ENCODE measurements at places on chromosomes 11 and 22.
A peak's percentile ranks its signal among the peaks of the same experiment; 100 is the strongest.

DNA sequence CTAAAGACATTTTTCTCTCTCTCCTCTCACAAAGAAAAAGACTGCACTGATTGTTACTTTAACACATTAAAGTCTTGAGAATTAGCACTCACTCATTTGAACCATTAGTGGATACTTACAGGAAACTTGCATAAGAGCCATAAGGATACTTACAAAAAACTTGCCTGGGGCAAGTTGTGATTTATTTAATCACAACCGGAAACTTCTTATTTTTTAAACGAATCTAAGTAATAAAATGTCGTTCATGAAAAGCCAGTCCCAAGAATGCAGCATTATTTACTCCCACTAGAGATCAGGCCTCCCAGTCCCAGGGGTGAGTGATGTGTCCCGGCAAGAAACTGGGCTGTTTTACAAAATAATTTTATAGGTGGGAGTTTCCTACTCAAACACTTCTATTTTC is 59.3 kb upstream of the TTC12 start:
- peak; percentile 65 for DNase-seq

DNA sequence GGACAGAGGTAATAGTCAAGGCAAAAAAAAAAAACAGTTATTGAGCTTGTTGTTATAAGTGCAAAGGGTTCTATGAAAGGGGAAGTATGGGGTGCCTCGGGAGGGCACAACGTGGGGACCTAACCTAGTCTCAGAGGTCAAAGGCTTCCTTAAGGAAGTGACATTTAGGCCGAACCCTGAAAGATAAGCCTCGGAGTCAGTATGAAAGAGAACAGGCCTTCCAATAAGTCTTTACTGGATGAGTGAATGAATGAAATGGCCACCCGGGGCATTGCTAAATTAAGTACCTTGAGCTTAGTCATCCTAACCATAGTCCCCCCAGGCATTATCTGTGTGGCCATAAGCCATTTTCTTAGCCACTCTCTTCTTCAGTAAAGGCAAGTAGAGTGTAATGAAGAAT is 19.7 kb downstream of the FLI1 start:
- no peak for DNase-seq

- no peak for DNase-seq
Measured at GRCh38 chr11:75536786-75537641, 11.3 kb upstream of the GDPD5 start.

DNA sequence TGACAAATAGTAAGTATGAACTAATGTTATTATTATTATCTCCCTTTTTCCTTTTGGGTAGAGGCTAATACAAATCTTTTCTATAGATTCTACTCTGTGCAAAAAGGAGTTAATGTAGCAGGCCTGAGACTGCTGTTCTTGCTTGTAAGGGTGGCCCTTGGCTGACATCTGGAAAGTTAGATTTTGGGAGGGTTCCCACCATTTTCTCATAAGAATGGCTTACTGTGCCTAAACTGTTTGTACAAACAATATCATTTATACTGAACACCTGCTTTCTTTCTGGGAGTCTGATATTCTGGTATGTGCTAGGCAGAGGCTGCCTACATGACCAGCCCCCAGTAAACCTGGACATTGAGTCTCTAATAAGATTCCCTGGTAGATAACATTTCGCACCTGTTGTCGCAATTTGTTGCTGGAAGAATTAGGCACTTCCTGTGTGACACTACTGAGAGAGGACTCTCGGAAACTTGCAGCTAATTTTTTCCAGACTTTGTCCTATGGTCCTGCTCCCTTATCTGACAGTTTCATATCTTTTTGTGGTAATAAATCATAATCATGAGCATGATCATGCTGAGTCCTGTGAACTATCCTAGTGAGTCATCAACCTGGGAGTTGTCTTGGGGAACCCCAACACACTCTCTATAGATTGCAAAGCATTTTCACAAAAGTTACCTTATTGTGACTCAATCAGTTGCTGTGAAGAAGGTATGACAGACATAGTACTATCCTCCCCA is 257.7 kb upstream of the CCDC90B start:
- no peak for DNase-seq

DNA sequence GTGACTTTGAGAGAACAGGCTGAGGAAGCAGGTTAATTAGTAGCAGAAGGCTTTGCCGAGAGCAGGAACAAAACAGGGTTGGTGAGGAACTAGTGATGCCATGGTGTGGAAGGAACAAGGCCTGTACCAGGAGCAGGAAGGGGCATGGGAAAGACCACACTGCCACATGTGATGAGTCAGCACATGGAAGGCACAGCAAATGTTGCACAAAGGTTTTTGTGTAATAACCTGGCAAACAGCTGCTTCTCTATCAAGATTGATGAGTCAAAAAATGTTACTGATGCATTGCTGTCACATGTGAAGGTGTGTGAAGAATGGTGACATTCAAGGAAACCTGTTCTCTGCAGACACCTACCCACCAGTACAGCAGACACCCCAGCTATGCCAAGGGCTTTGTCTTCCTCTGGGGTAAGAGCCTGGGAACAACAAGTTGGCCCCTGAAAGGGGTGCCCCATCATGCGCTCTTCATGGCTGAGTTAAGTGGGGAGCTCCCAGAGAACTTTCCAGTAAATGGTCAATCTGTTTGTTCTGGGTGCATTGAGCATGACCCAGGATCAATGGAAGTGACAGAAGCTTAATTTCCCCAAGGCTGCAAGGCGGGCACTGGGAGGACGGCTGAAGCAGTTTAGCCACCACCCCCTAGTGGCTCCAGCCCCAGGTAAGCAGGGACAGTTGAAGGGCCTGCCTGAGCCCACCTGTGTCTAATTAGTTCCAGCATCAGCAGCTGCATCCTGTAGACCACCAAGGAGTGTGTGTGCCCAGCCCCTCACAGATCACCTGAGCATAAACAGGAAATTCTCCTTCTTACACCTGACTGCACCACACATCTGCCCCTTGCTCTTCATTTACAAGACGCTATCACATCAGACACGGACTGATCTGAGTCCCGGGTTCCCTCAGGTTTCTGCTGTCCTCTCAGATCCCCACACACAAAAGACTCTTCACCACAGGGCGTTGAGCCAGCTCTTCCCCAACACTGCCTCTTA is 47.6 kb downstream of the GGTLC2 start:
- no peak for DNase-seq

DNA sequence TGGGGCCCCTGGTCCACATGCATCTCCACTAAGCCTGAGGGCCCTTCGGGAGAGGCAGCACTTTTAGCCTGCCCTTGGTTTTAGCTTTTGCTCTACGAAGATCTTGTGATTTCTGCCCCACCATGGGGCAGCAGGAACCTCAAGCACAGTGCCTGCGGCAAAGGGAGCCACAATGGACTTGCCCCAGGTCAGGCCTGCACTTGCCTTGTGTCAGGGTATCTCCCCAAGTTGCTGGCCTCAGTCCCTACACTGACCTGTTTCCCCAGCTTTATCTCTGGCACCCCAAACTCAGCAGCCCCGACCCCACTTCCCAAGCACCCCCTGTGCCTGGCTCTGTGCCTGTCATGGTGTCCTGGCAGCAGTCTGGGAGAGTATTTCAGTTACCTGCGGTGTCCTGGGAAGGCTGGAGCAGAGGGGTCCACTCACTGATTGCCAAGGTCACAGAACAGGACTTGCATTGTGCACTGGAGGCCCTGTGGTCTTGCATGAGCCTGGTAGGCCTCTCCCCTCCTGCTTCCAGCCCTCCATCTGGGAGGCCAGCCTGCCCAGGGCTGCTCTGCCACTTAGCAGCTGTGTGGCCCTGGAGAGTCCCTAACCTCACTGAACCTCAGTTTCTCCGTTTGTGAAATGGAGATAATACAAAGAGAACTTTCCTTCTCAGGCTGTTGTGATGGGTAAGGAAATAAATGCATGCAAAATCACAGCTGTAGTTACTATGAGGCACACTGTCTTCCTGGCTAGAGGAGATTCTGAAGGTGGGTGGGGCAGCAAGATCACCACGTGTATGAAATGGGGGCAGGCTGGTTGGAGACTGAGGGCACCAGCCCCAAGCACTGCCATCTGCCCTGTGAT is 3.6 kb upstream of the AIFM3 start:
- no peak for DNase-seq

DNA sequence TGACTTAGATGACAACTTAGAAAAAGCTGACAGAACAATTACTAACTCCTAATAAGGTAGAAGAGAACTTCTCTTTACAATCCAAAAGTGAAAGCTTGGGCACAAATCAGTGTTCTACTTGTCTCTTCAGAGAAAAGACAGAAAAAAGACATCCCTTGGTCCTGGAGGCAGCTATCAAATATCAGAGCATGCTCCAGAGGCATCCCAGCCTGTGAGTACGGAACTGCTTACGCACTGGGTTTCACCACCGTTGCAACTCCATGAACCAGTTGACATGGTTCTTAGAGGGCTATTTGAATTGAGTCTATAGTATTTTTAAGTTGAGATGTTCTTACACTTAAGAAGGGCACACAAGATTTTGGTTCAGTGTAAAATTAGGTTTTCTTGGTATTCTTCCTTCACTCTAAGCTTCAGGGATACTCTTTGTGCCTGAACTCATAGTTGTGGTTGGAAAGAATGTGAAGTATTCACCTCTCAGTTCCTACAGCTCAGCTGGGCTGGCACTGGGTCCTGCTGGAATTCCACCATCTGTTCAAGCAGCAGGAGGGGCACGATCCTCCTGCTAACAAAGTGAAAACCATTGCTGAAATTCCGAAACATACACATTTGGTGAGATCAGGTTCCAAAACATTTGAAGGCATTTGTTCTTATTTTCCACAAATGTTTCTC is 6.3 kb downstream of the AKIP1 start:
- no peak for DNase-seq

- DNase-seq: no peak
Measured at GRCh38 chr11:61489833-61490721, 18.5 kb upstream of the LRRC10B start.

DNA sequence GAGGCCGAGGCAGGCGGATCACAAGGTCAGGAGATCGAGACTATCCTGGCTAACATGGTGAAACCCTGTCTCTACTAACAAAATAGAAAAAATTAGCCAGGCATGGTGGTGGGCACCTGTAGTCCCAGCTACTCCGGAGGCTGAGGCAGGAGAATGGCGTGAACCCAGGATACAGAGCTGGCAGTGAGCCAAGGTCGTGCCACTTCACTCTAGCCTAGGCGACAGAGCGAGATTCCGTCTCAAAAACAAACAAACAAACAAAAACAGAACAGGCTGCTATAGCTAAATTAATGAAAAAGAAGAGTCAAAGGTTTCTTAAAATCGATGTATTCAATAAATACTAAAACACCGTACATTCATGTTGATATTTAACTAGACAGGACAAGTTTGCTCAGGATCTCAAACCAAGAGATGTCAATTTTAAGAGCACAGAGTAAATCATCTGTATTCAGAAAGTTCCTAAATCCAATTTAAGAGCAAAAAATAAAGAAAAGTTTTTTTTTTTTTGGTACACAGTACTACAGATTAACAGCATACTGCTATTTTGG is 59.9 kb downstream of the NUP98 start:
- DNase-seq: no peak

DNA sequence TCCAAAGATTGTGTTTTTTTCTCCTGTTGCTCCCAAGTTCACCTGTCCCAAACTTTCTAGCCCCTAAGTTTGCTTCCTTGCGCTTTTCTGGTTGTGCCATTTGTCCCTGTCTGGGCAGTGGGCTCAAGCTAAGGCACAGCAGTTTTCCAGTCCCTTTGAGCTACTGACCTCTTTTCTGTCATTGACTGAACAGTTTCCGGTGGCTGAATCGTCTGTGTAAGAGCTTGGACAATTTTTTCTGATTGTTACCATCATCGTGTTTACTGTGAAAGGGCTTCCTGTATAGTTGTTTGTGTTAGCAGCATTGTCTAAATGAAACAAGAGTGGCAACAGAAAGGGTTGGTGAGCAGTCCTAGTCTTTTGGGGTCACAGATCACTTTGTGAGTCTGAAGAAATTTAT is 49.8 kb downstream of the BMAL1 start:
- no peak for DNase-seq

DNA sequence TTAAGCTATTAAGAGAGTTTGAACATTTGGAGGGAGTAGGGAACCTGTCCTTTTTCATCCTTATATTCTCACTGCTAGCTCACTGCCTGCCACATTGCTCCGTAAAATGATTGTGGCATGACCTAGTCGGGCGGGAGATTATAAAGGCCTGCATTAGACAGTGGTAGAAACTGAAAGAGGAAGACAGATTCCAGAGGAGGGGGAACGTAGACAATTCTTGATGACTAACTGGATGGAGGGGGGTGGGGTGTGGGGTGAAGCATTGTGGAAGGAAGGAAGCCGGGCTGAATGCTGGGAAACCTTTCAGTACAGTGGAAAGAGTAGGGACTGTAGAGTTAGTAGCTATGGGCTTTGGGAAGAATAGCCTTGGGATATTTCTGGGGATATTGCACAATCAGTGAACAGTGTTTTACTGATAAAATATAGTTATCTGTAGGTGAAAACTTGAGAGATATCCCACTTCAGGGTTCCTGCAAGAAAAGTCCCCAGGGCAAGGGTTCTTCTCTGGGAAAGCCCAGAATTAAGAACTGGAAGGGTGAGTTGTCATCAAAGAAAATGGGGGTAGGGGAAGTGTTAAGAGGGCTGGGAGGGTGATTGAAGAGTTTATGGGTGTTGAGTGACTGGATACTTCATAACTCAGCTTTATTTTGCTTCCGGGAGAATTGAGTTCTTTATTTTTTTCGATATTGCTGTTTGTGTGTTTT is 2.1 kb downstream of the MED15 start:
- DNase-seq: no peak

GRCh38 chr11:42707541-42707940 is 604.3 kb upstream of the API5 start:
- DNase-seq: no peak

DNA sequence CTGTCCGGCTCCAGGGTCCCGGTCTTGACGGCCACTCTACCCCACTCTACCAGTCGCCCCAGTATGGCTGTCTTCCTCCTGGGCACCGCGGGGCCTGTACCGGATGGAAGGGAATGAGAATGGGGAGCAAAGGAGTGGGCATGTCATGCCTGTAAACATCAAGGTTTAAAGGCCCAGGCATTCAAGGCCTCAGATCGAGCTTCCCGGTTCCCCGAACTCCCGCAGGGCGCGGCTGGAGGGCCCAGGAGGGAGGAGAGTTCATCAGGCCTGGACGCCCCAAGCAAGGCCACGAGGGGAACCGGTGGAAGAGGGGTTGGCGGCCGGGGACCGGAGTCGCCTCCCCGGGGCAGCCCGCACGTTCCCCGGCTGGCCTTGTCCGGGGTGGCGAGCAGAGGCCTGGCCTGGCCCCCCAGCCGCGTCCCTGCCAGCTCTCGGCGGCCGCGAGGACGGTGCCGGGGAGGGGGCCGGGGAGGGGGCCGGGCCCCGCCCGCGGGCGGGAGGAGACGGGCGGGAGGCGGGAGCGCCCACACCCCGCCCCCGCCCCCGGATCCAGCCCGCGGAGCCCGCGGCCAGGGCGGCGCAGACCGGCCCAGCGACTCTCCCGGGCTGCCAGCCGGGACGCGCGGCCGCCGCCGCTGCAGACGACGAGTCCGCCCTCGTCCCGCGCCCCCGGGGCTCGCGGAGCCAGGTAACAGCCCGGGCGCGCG is at the start of gene CDC42EP1:
TSS of gene CDC42EP1 (plus strand) at position 580 of the 707 bp plus-strand sequence. CDS start 5,870 bp downstream, outside the sequence.
- DNase-seq: no peak
